ENCODE measurements at places on chromosomes 5 and 9.

DNA sequence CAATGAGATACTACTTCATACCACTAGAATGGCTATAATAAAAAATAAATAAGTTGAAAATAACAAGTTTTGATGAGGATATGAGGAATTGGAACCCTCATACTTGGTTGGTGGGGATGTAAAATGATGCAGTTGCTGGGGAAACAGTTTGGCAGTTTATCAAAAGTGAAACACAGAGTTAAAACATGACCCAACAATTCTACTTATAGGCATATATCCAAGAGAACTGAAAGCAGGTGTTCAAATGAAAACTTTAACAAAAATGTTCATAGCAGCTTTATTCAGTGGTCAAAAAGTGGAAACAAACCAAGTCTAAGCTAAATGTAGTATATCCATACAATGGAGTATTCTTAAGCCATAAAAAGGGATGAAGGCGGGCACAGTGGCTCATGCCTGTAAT lies 13.1 kb upstream of the LHFPL2 start:
- no peak for DNase-seq

GRCh38 chr9:21883642-21884041 lies 81.2 kb downstream of the MTAP start:
- no peak for DNase-seq

GRCh38 chr5:31886206-31886605 lies 247.3 kb downstream of the PDZD2 start:
- DNase-seq = no peak

DNA sequence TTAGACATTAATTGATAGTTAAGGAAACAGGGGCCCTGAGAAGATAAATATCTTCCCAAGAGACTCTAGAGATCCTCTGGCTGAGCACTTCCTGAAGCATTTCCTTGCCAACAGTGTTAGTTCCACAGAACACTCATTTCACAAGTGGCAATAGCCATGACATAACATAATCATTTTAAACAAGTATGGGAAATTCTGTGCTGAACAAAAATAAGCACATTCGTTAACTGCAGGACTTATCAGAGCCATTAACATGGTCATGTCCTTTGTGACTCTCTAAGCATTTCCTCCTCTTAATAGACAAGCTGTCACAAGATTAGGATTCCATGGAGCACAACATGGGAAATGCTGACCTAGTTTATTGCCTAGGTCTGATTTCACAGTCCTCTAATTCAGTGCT lies 184.9 kb downstream of the SNX18 start:
- DNase-seq = no peak

DNA sequence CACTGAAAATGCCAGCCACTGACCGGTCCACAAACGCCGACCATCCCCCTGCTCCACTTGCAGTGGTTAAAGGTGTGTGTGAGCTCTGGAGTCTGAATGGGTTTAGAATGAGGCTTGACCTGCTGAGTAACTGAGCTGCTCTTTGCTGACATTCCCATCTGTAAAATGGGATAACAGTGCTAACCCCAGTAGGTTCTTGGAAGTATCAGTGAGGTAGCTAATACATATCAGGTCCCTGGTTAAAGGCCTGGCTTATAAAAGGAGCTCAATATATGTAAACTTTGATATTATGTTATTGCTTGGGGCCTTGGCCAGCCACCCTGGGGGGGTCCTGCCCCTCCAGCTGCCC lies 31.1 kb upstream of the DAB2IP start:
- no peak for DNase-seq

DNA sequence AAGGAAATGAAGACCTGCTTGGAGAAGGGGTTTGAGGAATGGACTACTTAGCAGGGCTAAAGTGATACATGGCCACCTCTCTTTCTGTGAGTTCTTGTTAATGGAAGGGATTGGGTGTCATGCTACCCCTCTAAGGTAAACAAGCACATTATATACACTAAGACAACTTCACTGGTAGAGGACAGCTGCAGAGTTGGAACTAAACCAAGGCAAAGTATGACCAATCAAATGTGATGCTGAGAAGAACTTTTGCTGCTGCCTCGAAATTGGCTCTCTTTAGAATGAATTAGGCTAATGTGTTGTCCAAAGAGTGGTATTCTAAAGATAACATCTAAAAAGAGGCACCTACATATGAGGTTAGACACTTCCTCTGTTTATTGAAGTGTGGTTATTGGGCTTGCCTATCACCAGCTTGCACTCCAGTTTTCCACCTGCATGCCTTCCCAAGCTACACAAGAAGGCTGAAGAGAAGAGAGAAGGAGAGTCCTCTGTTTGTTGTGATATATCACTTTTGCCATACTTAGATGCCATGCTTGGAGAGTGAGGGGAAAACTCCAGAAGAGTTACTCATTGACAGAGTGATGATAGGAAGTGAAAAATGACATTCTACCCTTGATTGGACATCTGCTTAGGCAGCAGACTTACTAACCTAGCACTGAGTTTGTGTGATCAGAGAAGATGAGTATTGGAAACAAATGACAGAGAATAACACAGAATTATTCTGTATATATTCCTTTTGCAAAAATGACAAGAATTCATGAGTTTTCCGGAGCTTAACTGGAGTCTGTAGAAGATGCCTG lies 536.1 kb downstream of the ZNF608 start:
- DNase-seq = no peak

DNA sequence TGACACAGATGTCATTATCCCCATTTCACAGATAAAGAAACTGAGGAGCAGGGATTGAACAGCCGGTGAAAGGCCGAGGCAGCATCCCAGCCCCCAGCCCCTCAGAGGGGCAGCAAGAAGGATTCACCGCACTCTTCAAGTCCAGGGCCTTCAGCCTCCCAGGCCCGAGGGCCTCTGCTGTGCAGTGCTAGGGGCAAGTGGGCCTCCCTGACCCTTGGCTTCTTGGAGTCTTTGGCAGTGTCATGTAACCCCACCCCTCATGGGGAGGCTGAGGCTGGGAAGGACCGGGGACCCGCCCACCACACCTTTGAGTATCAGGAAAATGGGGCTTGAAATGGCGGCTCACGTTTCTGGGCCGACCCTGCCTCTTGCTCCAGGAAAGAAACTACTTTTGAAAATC lies 28.7 kb upstream of the RXRA start:
- no peak for DNase-seq

DNA sequence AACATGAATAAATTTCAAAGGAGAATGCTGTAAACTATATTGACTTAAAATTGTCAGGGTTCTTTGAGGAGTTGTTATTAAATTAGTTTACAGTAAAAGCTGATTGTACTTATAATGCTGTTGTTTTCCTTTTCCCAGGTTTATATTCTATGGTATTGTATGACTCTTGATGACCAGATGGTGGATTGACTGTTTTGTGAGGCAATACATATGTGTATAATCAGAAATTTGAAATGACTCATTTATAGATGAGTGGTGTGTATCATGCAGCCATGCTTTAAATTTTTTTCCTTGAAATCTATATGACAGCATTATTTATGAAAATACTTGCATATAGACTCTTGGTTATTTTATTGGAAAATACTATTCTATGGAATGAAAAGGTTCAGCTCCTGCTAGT lies 195.3 kb downstream of the CNTLN start:
- no peak for DNase-seq

DNA sequence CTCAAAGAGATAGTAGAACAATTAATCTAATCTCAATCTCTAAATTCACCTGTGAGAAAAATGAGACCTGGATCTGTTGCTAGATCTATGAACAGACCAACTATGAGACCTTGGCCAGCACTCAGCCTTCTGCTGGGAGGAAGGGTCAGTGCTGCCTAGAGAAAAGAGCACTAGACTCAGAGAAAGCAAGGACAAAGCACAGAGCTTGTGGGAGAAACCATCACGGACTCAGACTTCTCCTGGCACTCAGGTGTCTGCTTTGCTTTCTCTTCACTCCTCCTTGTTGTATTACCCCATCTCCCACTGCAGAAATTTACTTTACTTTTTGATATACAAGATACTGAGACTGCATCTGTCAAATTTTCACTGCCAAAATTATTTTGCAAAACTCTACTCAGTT lies 890.0 kb upstream of the NUDT12 start:
- no peak for DNase-seq

GRCh38 chr5:3362606-3362910 lies 233.1 kb upstream of the IRX1 start:
- DNase-seq = no peak

DNA sequence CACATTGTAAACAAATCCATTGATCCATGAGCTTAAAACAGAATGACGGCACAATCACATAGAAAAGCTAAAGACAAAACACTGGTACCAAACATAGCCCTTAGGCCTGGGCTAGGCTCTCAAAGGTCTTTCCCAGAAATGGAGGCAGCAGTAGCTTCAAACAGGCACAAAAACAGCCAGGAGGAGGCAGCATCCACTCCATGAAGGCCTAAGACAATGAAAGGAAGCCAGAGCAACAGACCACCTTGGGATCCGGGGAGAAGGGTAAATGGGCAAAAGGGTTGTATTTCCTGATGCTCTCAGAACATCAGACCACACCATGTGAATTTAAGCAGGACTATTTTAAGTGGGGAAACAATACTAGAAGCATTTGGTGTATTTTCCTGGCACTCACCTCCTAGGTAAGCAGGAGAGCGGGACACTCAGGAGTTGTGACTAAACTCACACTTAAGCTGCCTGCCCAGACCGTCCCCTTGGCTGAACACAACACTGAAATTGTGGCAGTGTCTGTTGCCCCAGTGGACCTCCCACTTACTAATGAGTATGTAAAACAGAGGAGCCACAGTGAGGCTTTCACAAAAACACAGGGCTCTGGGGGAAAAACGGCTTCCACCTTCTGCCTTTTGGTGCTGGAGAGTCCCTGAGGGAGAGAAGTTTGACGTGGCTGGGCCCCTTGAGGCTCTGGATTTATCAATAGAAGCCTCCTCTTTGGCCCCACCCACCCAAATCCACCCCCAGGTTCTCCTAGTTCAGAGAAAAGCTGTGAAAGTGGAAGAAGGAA lies 11.9 kb downstream of the GNPDA1 start:
- no peak for DNase-seq

- DNase-seq = no peak
Measured at GRCh38 chr5:140261403-140262171, 41.3 kb downstream of the PFDN1 start.

DNA sequence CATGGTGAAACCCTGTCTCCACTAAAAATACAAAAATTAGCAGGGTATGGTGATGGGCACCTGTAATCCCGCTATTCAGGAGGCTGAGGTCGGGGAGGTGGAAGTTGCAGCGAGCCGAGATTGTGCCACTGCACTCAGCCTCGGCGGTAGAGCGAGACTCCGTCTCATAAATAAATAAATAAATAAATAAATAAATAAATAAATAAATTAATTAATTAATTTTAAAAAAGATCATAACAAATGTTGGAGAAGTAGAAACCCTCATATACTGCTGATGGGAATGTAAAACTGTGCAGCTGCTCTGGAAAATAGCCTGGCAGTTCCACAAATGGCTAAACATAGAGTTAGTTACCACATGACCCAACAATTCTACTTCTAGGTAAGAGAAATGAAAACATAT lies 39.3 kb downstream of the EPB41L4B start:
- DNase-seq = no peak

- no peak for DNase-seq
Measured at GRCh38 chr9:17315341-17315740, 180.5 kb downstream of the CNTLN start.

DNA sequence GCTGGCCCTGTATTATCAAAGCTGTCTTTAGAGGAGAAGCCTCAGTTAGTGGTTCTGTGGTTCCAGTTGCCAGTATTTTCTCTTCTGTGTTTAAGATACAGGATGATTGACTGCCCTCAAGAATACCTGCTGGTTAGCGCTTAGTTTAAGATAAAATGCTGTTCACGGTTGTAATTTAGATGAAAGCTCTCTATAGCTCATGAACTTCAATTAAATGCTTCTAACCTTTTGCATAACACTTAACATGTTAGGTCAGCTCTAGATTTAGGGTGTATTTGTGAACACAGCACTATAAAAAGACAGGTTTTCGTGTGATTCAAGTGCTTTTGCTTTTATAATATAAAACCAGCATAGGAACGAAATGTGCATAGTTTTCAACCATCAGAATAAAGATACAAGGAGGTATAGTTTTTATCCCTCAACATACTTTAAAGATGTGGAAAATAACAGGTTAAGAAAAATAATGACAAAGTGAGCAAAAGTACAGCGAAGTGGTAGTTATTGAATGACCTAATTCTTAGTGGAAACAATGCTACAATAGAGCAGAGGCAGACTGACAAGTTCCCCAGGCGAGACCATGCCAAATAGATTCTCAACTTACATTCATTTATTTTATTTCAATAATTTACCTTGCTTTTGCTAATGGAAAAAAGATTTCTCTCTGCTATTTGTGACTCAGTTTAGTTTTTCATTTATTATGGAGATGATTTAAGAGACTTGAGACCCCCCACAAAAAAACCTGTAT lies 602.6 kb upstream of the DMAC1 start:
- no peak for DNase-seq

GRCh38 chr9:29514336-29514735 lies 1941.1 kb upstream of the C9orf72 start:
- DNase-seq = no peak

DNA sequence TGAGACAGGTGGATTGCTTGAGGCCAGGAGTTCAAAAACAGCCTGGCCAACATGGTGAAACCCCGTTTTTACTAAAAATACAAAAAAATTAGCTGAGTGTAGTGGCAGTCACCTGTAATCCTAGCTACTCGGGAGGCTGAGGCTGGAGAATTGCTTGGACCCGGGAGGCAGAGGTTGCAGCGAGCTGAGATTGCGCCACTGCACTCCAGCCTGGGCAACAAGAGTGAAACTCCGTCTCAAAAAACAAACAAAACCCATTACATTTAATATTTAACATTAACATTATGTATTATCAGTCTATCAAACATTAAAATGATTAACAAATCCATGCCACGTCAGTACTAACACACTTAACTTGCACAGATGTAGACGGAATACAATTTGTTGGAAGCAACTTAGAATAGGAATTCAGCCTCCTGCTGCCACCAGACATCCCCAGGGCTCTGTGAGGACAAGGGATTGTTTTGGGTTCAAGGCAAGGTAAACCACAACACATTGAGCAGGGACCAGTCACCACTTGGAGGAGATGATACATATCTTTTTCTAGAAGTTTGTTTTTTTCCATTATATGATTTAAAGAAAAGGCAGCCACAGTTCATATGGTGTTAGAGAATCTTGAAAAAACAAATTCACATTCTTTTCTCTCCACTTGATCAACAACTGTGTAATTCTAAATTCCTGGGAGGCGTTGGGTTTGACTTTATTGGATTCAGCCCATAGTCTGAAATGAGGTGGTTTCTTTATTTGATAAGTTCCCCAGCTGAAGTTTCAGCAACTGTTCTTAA lies 104.1 kb upstream of the BASP1 start:
- DNase-seq = no peak

DNA sequence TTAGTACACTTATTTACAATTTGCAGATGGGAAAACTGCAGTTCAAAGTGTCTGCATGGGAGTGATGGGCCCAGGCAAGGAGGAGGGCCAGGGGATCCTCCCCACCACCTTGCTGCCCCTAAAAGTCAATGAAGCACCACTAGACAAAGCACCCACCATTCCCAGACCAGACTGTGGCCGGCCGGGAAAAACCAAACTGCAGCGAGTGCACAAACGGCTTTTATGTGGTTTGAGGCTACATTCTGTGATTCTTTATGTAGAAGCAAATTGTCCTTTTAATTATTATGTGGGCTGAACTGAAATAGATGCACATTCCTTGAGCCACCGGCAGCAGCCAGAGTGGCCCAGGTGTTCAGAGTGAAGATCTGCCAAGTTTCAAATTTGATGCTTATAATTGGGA lies 585.3 kb upstream of the KLF4 start:
- no peak for DNase-seq

- DNase-seq = no peak
Measured at GRCh38 chr5:4028384-4028783, 432.8 kb downstream of the IRX1 start.

All from NCI-H187 (cell line).